ENCODE measurements at places on chromosomes 11 and 22.

DNA sequence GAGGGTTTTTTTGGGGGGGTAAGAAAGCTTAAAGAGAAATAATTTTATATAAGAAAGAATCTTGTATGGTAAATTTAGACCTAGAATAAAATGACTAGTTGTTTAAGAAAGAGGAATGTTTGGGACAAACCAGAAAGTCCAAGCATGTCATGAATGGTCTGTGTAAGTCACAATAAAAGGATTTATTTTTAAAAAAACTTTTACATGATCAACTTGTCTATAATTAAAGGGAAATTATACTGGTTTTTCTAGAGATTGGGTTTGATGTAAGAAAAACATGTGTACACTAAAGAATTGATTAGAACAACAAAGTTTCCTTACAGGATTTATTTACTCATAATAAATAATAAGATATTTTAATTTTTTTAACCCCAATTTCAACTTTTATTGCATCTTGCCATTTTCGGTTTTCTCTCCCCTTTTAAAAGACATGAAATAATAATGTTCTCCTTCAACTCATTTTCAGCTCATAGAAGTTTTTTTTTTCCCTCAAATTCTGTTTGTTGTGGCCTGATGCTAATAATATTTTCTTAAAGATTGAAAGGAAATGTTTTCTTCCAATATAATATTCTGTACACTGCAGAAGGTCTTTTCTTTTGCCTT, 35.4 kb upstream of the INCENP start:
- DNase-seq, result no peak

- no peak for DNase-seq
Measured at GRCh38 chr11:45725121-45725520, 59.7 kb upstream of the CHST1 start.

GRCh38 chr11:66262191-66262590, 6.2 kb upstream of the RAB1B start:
- no peak for DNase-seq

GRCh38 chr11:2768471-2769408, 68.9 kb upstream of the KCNQ1OT1 start:
- no peak for DNase-seq

- DNase-seq, result no peak
Measured at GRCh38 chr11:126533560-126533959, 178.1 kb downstream of the ST3GAL4 start.

- peak; percentile 55 for DNase-seq
Measured at GRCh38 chr11:67303132-67303834, at the start of gene SSH3. TSS of gene SSH3 (plus strand) at chr11:67303530. CDS start at chr11:67303626, 96 bp downstream.

DNA sequence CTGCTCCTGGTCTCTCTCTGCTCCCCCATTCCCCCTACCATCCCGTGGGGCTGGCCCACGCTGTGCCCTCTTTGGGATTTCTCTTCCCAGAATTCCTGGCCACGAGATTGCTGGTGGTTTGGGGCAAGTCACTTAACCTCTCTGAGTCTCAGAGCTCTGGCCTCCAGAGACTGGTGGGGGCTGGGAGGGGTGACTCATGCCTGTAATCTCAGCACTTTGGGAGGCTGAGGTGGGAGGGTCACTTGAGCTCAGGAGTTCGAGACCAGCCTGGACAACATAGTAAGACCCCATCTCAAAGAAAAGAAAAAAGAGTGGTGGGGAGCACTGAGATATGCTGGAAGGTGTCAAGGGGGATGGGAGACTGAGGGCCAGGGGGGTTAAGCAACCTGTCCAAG, 18.3 kb downstream of the OTUB1 start:
- DNase-seq, result no peak

DNA sequence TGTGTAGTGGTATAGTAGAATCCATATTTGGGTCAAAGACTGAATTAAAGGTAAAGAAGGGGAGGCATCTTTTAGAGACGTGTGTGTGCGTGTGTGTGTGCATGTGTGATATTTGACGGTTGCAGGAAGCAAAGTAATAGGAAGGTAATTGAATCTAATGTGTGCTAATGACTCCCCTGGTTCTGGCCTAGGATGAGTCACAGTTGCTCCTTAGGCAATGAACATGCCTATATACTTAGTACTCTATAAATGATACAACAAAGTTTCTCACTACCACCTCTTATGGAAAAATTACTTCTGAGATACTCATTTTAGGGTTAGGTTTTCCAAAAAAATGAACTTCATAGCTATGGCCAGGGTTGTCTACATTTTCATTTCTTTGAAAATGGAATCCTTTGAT, 409.6 kb downstream of the GUCY1A2 start:
- DNase-seq, result no peak

DNA sequence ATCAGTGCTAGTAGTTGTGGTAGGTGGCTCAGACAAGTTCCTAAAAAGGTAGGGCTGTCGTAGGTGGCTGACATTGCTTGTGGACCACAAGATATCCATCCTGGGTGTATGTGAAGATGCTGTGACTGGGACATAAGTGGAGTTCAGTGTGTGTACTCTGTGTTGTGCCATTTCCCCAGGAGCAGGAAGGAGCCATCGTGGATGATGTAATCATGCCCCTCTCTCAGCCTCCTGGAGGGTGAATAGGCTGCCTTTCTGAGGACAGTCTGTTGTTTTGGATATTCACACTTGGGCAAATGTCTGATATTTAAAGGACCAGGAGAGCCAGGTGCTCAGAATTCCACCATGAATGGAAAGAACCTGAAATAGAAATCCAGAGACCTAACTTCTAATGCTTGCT, 2.7 kb downstream of the HEPHL1 start:
- DNase-seq, result no peak

DNA sequence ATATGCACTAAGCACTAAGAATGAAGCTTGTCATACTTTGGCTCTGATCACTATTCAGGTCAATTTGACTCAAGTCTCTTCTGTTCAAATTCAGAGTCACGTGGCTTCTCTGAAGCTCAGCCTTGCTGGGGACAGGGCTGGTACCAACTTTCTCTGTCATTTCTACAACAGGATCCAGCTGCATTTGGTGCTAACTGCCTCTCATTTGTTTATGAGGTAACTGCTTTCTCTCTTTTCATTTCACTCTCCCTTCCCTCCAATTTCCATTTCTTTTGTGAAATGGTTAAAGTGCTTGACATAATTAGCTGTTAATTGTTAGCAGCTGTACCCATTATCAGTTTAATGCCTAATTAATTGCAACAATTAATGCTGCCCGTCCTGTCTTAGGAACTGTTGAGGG, 259.7 kb upstream of the PLET1 start:
- no peak for DNase-seq

GRCh38 chr11:35968386-35969088, 24.7 kb downstream of the LDLRAD3 start:
- no peak for DNase-seq

DNA sequence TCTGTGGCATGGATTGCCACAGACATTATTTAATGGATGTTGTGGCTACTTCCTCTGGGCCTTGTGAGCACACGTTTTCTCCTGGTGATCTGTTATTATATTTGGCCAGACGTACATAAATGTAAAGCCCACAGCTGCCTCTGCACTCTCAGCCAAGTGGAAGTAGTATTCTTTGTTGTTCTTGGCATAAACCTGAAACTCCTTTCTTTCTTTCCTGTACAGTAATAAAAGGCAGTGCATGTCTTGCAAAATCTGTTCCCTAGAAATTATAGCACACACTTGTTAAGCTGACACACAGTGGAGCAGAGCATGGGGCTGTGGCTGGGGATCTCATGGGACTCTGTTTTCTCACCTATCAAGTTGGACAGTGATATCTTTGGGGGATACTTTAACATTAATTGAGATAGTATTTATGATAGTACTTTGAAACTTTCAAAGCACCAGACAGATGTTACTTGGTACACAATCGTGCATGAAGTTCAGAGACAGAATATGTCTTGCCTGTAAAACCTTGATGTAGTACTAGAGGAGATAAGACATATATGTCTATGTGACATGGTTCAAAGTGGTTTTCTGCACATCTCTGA, 20.9 kb downstream of the PANX1 start:
- no peak for DNase-seq

DNA sequence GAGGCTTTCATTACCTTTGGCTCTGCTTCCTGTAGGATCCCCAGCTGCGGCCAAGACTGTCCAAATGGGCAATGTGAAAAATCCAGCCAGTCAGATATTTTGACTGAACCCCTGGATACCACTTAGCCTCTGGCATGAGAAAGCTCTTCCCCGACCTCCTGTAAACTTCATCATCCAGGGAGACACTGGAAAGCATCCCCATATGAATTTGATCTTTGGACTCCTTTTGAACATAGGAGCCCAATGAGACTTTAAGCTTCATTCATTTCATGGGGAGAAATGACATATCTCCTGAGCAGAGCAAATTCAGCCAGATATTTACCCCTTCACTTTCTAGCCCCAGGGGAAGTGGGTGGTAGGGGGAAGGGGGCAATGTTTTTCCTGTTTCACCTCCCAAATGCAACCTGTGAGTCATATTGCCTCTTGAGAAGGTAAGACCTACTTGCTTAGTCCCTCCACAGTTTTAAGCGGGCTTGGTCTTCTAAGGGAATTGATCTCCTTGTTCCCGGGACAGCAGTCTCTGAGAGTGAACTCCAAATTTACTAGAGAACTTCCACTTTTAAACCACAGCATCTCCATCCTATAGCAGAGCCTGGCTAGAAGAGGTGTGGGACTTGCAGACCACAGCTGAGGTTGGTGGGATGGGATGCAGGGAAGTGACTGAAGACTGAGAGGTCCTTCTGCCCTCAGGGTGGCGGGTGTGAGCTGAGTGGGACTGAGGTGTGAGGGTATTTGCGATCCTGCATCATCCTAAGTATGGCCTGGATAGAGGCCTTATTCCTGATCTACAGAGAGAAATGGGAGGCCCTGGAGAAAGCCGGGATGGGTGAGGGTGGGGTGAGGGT, 20.3 kb upstream of the POU2AF1 start:
- DNase-seq, result no peak

DNA sequence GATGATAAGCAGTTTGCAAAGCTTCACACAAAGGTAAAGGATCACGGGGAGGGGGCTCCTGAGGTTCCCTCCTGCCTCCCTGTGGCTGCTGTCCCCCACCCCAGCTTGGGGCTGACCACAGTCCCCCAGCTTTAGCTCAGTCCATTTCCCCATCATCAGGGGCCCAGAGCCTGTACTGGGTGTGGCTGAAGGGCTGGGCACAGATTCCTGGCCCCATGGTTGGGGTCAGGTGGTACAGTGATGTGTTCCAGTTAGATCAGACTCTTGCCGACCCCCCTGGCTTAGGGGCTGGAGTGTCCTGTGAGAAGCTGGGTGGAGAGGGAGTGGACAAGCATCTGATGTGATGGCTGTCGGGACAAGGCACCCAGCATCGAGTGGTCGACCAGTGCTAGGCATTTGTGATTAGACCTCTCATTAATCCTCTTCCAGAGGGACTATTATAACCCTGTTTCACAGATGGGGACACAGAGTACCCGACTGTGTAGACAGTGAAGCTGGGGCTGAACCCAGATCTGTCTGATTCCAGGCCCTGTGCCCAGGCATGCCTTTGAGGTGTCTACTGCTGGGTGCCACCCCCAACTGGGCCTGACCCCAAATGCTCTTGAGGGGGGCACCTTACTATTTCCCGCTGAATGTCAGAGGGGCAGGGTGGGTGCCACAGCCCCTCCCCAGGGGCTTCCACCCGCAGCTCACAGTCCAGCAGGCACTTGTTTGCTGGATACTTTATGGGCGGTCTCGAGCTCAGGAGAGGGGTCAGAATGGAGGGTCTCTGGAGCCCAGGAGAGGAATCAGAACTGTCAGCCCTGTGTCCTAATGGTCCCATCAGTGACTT, 4.3 kb downstream of the SHANK3 start:
- no peak for DNase-seq

DNA sequence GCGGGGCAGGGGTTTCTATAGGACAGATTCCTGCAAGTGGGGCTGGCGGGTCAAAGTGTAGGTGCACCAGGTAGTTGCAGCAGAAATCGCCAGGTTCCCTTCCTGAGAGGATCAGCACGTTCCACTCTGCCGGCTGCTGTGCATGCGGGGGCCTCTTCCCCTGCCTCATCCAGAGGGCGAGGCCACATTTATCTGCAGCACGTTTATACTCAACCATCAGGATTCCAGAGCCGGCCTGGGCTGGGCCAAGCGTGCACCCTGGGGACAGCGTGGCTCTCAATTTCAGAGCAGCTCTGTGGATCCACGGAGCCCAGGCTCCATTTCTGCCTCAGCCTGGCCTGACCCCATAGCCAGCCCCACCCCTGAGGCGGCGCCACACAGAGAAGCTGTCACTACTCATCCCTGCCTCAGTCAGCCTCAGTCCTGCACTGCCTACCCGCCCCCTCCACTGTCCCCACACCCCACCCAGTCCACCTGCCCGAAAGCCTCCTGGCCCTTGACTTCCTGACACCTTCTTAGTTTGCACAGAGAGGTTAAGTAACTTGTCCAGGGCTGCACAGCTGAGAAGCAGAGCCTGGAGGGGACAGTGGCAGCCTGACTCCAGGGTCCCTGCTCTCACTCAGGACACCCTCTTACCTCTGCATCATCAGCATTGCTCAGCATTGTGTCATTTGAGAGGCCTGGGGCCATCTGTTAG, 45.9 kb upstream of the RTL6 start:
- no peak for DNase-seq

GRCh38 chr22:45515676-45516075, 13.0 kb downstream of the FBLN1 start:
- DNase-seq, result no peak

GRCh38 chr11:14310679-14311078, 48.3 kb downstream of the RRAS2 start:
- DNase-seq, result no peak

DNA sequence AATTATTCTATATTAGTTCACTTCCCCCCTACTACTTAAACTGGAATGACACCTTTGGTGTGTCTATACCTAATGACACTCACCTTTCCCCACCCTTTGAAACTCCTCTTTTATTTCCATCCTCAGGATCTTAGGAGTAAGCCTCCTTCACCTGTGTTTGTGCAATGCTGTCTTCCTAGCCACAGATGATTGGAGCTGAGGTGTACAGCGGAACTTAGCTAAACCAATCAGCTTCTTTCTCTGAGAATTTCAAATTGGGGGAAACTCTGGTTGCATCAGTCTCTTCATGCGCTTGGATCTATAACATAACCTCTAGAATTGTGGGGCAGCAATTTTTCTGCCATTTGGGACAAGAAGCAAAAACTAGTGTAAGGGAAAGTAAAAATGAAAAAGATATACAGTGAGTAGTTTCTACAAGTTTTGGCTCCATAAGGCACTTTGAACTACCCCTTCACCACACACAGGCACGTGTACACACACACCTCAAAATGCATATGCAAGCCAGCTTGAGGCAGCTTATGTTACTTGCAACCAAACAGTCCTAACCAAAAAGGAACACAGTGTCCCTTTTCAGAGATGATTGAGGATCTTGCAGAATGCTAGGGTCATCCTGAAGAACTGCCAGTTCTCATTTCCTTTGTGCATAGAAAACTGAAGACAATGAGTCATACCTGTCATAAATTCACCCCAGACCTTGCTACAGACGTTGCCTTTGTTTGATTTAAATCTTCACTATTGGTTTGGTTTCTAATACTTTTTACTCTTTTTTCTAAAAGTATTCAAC, 36.0 kb upstream of the LDLRAD3 start:
- peak; percentile 82 for DNase-seq

Measured in inflammatory macrophage treated with lipopolysaccharide for 4 hours (primary cell).